Mammary epithelial cell (primary cell): ENCODE measurements at places on chromosomes 1 and 21. TPM values are rescaled to one million over a fixed set of nuclear protein-coding genes. Genes with fewer than 3 reads are reported as not detected.

- no peak for DNase-seq
Measured at GRCh38 chr1:47986761-47987200, 10.4 kb downstream of the TRABD2B start.

GRCh38 chr1:240878631-240879030 lies 266.7 kb upstream of the GREM2 start:
- no peak for DNase-seq

- DNase-seq: peak; percentile 79
Measured at GRCh38 chr1:11681071-11681771, at the start of gene MAD2L2. TSS of gene MAD2L2 (minus strand) at chr1:11681148. CDS start at chr1:11680601, 547 bp downstream.

DNA sequence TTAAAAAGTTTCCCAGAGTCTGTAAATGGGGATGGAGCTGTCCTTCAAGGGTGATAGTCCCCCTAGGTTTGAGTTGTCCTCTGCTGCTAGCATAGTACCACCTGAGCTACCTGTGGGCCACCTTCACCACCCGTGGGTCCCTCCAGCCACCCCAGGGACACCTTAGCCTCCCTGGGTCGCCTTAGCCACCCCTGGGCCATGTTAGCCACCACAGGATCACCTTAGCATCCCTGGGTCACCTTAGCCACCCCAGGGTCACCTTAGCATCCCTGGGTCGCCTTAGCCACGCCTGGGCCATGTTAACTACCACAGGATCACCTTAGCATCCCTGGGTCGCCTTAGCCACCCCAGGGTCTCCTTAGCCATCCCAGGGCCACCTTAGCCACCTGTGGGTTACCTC lies 67.1 kb downstream of the ADARB1 start:
- no peak for DNase-seq

Gene STUM
- 0.05 TPM in 1 of 2 replicates, not detected in the other for total RNA-seq

DNA sequence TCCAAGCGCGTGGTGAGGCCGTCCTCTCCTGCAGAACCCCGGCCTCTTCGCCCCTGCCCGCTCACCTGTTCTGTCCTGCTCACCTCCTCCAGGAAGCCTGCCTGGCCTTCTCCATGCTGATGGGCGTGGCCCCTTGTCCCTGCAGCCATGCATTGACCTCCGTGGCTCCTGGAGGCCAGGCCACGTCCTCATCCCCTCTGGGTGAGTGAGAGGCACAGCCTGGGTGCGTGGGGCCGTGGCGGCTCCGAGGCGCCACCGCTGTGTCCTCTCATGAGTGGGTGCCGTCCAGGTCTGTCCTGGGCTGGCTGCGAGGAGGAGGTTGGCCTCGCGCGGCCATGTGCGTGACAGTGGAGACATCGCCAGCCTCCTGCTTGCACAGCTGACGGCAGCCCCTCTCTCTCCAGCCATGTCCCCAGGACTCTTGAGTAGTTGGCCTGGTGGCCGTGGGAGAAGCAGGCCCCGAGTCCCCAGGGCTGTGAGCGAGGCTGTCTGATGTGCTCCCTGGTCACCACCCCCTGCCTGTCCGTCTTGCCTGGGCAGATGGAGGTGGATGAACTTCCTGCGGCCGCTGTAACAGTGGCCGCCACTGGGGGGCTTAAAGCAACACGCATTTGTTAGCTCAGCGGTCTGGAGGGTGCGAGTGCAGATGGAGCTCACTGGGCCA lies 58.1 kb downstream of the PRKCZ start:
- DNase-seq: no peak

Gene KLF17
- total RNA-seq: 0.17 TPM

- DNase-seq: no peak
Measured at GRCh38 chr1:237270353-237270752, 228.4 kb downstream of the RYR2 start.

DNA sequence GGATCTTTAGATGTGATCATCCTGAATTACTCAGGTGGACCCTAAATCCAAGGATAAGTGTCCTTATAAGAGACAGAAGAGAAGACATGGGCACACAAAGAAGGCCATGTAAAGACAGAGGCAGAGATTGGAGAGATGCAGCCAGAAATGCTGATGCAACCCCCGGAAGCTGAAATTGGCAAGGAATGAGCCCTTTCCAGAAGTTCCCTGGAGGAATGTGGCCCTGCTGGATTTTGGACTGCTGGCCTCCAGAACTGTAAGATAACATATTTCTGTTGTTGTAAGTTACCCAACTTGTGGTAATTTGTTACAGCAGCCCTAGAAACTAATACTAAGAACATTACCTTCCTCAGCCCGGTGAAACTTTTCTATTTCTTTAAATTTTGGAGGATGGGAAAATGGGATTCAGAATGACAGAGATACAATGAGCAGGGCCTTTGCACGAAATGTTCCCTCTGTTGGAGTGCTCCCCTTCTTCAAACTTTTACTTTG lies 11.2 kb upstream of the PLPP3 start:
- DNase-seq: no peak

Gene PDZK1
- 7.0 TPM for total RNA-seq

GRCh38 chr1:167694691-167695090 lies 27.1 kb upstream of the MPZL1 start:
- no peak for DNase-seq

DNA sequence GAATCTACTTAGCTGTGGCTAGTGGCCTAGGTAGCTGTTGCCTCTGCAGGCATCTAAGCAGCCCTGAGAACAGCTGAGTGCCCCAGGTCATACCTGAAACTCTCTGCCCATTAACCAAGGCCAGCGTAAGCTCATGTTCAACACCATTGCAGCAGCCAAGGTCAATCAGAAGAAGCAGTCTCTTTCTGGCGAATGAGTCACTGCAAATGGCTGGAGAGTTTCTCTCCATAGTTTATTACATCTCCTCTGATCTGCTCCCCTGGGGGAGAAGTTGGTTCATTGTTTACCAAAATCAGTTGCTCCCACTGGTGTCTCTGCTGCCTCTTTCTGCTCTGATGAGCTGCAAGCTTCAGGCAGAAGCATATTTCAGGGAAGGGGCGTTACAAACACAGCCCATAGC lies 6.9 kb upstream of the BCL9 start:
- no peak for DNase-seq

Gene MRPL20
- total RNA-seq: 115 and 119 TPM in 2 replicates

Gene TMEM269
- total RNA-seq: not detected

DNA sequence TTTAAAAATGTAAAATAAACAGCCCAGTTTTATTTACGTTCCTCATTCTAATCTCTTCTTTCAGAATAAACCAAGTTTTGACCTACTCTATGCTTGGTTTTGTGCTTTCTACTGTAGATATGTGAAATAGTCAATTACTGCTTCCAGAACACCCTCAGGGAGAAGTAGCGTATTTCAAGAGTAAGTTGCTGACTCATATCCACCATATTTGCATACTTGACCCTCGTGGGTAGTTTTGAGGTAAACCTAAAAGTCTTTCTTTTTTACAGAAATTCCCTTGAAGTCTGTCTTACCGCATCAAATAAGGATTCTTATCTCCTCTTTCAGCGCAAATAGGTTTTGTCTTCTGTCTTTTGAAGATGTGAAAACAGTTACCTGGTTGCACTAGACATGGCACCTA lies 1.4 kb upstream of the OR2L3 start:
- no peak for DNase-seq

DNA sequence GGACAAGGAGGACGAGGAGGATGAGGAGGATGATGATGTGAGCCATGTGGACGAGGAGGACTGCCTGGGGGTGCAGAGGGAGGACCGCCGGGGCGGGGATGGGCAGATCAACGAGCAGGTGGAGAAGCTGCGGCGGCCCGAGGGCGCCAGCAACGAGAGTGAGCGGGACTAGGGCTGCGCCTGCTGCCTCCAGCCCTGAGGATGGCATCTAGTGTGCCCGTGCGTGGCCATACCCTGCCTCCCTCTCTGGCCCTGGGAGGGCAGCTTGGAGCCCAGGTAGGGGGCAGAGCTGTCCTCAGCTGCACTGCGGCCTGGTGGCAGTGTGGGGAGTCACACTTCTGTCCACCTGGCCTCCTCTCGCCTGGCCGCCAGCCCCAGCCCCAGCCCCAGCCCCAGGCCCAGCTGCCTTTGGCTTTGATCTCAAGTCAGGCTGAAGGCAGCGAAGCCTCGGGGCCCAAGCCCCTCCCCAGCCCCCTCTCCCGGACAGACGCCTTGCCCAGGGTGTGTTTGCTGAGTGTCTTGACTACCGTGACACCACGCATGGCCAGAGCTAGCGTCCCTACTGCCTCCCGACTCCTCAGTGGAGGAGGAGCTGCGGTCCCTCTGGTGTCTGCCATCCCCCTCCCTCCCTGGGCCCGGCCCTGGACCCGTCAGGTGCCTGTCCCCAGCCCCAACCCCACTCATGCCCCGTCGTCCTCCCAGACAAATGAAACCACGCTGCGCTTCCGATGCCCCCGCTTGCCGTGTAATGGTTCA lies 155.2 kb downstream of the PEX14 start:
- DNase-seq: no peak

DNA sequence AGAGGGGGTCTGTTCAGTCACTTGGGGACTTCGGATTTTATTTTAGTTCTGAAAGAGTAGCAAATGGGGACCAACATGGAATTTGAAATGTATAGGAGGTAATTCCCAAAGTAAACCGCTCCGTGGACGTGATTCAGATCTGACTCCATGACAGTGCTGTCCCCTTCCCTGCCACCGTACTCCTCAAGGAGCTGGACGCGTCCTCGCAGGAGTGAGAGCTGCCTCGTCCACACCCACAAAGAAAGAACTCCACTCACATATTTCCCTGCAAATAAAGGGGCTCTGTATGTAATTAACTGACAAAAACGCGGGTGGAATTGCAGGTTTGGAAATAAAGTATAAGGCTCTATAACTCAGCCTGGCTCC lies 183.6 kb downstream of the ETS2 start:
- DNase-seq: no peak

- DNase-seq: no peak
Measured at GRCh38 chr1:209816923-209817322, 10.8 kb upstream of the UTP25 start.

Gene PCBP3
- total RNA-seq: 1.0 and 2.3 TPM in 2 replicates

Gene ZBTB21
- 16.3 TPM for total RNA-seq

DNA sequence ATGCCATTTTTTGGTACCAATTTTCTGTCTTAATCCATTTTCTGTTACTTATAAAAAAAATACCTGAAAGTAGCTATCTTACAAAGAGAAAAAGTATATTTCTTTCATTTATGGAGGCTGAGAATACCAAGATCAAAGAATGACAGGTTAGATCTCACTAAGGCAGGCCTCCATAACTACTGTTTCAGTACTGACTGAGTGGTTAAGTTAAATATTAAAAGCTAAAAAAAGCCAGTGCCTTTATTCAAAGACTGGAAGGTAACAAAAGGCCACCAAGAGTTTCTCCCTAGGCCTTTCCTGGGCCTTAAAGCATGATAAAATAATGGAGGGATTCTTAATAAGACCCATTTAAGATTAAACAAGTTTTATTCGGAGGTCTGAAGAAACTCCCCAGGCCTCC lies 687.7 kb upstream of the ADGRL4 start:
- DNase-seq: no peak

DNA sequence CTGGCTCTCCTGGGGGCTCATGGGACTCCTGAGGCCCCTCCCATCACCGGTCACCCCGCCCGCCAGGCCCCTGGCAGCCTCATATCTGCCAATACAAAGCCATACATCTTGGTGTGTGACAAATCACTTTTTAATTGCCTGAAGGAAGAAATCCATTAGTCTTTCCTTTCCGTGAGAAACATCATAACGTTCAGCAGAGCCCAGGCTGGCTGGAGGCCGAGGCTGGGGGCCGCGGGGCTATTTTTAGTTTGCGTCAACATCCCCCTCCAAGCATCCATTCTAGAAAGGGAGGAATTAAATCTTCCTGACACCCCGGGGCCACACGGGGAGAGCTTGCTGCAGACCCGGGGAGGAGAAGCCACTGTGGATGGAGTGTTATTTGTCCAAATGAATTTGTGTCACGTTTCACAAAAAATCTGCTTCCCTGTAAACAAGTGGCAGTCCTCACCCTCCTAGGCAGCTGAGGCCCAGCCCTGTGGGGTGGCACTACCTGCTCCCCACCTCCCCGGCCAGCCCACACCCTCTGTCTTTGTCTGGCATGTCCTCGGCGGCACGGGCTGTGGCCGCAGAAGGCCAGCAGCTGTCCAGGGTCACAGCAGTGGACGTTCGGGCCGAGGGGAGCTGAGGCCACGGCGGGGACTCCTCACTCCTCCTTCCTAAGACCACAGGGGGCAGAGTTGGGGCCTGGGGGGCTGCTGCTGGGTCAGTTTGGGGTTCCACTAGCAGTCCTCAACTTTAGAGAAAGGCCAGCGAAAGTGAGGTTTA lies 236.9 kb upstream of the VAMP3 start:
- no peak for DNase-seq

GRCh38 chr1:89941110-89941766 lies 53.7 kb upstream of the ZNF326 start:
- no peak for DNase-seq

DNA sequence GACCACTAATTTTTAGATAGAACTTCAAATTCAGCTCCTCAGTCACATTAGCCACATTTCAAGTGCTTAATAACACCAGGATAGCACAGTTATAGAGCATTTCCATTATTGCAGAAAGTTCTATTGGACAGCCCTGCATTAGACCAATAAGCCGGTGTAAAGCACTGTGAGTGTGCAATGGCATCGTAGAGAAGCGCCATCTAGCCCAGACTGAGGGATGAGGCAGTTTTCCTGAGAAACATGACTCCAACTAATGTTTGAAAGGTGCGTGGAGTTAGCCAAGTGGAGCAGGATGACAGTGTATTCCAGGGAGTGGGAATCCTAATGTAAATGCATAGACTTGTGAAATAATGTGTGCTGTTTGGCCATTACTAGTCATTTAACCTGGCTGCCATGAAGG lies 7.7 kb downstream of the RPE65 start:
- DNase-seq: no peak

DNA sequence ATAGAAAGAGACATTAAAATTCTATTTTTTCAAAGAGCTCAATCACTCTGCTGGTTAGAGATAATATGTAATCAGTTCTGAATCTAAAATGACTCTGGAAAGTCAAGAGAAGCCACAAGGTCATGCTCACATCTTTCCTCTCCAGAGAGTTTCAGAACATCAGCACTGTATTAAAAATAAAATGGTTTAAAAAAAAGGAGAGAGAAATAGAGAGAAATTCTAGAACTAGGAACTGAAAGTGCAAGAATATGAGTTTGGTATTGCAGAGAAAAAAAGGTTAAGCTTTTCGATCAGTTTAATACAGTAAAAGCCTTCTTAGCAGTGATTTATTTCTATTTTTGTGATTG lies 44.0 kb upstream of the DIPK1A start:
- DNase-seq: no peak

DNA sequence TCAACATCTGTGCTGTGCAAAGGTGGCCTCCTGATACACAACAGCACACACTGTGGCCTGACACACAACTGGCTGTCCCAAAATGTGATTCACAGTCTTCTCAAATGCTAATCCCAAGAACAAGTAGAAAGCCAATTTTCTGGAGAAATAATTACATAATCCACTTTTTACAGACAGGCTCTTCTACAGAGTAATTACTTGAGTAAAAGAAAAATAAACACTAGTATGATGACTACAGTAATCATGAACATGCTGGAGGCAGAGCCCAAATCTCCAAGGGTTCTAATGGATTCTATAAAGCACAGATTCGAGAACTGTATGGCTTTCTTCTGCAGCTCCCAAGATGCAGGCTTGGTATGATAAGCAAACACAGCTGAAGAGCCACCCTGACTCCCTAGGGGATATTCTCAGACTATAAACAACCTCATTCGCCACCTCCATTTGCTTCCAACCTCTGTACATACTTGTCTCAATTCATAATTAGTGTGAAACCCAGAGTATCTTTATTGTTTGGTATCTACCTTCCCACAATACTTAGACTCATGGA lies 81.9 kb downstream of the SIPA1L2 start:
- no peak for DNase-seq

Gene TXNIP
- 92.8 and 138 TPM in 2 replicates for total RNA-seq
